Right atrium auricular region (tissue), 2 donors: ENCODE measurements at places on chromosomes 2 and 18. TPM values are rescaled to one million over a fixed set of nuclear protein-coding genes. Genes with fewer than 3 reads are reported as not detected.

DNA sequence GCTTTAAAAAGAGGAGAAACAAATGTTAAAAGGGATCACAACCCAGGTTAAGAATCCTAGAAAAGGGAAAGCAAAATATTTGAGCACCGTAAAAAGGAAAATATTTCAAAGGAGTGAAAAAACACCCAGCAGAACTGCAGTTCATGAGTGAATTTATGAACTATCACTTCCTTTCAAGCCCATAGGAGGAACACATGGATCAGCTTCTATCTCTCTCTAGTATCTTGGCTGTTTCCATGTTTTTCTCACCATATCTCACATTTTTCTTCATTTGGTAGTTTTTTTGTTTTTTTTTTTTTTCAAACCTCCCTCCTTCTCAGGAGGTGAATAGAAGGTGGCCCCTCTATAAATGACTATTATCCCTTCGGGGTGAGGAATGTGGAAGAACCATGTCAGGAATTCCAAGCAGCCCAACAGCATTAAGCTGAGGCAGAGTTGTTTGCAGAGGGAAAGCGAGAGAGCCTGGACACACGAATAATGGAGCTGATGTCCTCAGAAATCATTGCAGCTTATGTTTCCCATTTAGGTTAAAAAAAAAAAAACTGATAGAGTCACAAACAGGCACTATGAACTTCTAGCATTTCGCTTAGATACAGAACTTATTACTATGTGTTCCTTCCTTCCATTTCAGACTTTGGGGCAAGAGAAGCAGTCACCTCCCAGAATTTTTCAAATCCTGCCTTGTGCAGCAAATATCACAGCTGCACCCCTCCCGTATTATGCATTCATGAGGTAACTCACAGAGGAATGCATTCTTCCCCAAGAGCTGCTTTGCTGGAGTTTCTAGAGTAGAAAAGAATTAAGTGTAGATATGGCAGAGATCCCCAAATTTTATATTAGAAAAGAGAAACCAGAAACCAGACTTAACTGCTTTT, 315.6 kb downstream of the IRS1 start:
- no peaks in the 10 kb centered on the region for H3K27me3 ChIP-seq
- no peak overlapping the region for H3K4me3 ChIP-seq
- H3K27ac ChIP-seq, result no peak overlapping the region
- DNase-seq, result no peak

DNA sequence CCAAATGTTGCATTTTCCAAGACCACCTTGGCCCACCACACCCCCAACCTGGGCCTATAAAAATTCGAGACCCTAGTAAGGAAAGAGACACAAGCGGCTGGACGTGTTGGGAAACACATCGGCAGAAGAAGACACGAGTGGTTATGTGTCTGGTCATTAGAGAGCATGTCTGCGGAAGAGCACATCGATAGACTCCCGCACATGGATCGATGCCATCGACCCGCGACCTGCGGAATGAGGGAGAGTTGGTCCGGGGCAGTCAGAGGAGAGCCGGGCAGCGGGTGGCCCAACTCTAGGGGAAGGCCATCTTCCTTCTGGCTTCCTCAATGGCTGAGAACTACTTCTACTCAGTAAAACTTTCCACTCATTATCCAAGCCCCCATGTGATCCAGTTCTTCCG, 219.4 kb downstream of the TGIF1 start:
- no peaks in the 10 kb centered on the region for H3K4me1 ChIP-seq
- no peak for DNase-seq
- H3K27me3 ChIP-seq, result no peaks in the 10 kb centered on the region
- no peak overlapping the region for H3K27ac ChIP-seq

GDF7 gene
- 1.7 TPM for total RNA-seq

NHEJ1 gene
- total RNA-seq, result 8.4 TPM

DNA sequence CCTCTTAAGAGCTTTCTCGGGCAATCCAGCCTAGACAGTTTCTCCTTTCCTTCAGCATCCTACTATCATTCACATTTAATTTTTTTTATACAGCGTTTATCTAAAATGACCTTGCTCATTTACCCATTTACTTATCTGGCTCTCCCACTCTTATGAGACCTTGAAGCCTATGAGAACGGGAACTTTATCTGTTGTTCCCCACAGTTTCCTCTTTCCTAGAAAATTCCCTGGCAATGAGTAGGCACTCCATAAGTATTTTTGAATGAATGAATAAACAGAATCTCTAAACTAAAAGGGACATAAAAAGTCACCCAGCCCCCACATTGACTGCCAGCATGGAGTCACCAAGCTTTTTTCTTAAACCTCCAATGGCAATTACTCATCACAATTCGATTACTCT, 353.2 kb downstream of the METTL4 start:
- H3K4me1 ChIP-seq, result no peaks in the 10 kb centered on the region
- no peaks in the 10 kb centered on the region for H3K36me3 ChIP-seq
- no peak overlapping the region for H3K27ac ChIP-seq
- H3K27me3 ChIP-seq, result no peaks in the 10 kb centered on the region
- no peak overlapping the region for H3K4me3 ChIP-seq
- DNase-seq, result no peak

DNA sequence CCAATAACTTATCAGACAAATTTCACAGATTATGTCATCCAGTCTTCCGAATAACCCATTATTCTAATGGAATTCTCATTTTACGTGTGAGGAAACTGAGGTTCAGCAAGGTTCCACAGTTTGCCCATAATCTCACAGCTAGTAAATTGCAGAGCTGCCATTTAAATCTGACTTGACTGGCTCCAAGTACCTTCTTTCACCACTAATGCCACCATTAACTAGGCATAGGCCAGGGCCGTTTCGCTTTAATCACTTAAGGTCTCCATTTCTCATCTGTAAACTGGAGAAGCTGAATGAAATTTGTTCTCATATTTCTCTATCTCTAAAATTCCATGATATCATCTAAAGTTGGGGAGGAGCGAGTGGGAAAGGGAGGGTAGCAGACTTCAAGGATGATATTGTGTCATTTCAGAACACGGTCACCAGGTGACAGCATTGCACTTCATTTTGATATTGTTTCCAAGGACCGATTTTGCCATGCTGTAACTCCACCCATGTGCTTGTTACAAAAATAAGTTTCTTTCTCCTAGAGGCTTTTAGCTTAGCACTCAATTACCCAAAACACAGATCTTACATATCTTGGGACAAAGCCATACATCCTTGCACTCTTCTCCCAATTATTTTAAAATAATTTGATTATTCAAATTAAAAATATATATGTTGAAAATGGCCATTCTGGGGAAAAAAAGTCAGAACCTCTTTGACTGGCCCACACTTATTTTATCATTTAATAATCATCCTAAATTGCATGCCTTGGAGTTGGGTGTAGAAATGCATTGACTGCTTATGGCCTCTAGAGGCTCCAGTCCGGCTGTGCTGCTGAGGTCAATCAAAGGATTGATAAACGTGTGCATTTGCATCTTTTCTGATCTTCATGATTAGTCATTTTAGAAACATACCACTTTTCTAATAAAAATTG, 123.8 kb downstream of the AKAIN1 start:
- H3K27ac ChIP-seq, result no peak overlapping the region
- H3K4me3 ChIP-seq, result no peak overlapping the region
- no peaks in the 10 kb centered on the region for H3K27me3 ChIP-seq
- DNase-seq, result no peak

SLC19A3 gene
- 3.5 TPM for total RNA-seq

STPG4 gene
- not detected for total RNA-seq

SERPINB11 gene
- not detected for total RNA-seq

TUBA3E gene
- total RNA-seq, result 1.6 TPM

KCNE4 gene
- total RNA-seq, result 4.0 TPM

GRCh38 chr2:95050385-95051300, 25.1 kb downstream of the MAL start:
- H3K27ac ChIP-seq, result no peak overlapping the region
- no peaks in the 10 kb centered on the region for H3K36me3 ChIP-seq
- no peak overlapping the region for H3K4me3 ChIP-seq
- no peak for DNase-seq
